ENCODE measurements at places on chromosomes 5 and 9. TPM values are rescaled to one million over a fixed set of nuclear protein-coding genes. Genes with fewer than 3 reads are reported as not detected.

PCDHB11 gene
- 8.1 TPM for total RNA-seq

DNA sequence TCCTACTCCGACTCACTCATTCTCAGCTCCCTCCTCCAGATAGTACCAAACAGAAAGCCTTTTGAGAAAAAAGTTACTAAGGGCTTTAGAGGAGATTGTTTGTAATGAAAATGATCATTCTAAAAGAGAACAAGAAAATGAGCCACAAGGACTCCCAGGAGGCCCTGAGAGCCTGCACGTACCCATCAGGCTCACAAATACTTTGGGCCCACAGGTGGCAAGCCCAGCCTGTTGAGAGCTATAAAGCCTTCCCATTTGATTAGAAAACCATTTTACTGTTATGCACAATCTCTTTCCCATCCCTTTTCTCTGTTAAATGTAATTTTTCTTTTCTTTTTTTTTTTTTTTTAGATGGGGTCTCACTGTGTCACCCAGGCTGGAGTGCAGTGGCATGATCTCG is 136.1 kb downstream of the LHFPL2 start:
- H3K4me1 ChIP-seq: no peaks in the 10 kb centered on the region
- no peak overlapping the region for H3K4me3 ChIP-seq
- DNase-seq: no peak
- no peak overlapping the region for H3K27ac ChIP-seq
- H3K27me3 ChIP-seq: no peaks in the 10 kb centered on the region

DNA sequence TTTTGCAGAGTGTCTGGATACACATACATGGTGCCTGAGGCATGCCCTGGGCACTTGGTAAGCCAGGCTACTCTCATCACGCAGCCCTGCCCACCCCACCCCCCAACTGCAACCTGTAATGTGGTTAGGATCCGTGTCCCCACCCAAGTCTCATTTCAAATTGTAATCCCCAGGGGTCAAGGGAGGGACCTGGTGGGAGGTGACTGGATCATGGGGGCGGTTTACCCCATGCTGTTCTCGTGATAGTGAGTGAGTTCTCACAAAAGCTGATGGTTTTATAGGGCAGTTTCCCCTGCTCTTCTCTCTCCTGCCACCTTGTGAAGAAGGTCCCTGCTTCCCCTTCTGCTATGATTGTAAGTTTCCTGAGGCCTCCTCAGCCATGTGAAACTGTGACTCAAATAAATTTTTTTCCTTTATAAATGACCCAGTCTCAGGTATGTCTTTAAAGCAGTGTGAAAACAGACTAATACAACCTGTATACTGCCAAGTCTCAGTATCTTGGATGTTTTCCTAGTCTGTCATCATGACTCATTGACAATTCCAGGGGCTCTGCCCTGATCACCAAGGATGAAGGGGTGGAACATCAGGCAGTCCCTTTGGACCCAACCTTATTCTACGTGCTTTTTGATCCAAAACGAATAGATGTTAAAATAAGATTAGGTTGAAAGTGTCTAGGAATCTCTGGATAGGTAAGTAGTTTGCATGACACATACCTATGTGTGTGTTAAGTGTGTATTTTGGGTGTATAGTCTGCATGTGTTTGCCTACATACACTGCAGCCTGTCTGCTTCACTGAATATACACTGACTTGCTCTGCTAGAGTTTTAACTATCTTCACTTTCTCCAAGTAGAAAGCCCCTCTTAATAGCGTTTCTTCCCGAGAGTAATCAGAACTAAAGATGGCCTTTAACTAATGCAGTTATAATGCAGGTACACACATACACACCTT is 293.8 kb downstream of the SLIT3 start:
- no peaks in the 10 kb centered on the region for H3K27me3 ChIP-seq
- no peak overlapping the region for H3K27ac ChIP-seq
- no peak for DNase-seq
- H3K4me1 ChIP-seq: no peaks in the 10 kb centered on the region
- H3K4me3 ChIP-seq: no peak overlapping the region
- no peaks in the 10 kb centered on the region for H3K36me3 ChIP-seq

DNA sequence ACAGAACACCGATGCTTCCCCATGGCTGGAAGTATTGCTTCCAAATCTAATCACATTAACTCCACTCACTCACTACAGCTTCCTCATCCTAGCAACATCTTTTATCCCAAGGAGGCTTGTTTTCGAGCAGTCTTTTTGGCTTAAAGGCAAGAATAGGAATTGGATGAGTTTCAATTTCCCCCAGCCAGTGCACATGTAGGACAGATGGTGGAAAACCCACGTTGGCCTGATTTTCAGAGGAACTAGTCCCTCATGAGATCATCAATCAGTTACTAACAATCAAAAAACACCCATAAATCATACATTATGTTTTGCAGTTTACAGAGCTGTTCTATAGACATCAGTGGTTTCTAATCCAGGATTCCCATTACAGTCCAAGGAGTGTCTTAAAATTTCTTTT is 48.5 kb upstream of the AGXT2 start:
- H3K27ac ChIP-seq: no peak overlapping the region
- H3K36me3 ChIP-seq: no peaks in the 10 kb centered on the region
- no peak overlapping the region for H3K4me3 ChIP-seq
- no peaks in the 10 kb centered on the region for H3K4me1 ChIP-seq
- H3K27me3 ChIP-seq: no peaks in the 10 kb centered on the region
- DNase-seq: no peak

DNA sequence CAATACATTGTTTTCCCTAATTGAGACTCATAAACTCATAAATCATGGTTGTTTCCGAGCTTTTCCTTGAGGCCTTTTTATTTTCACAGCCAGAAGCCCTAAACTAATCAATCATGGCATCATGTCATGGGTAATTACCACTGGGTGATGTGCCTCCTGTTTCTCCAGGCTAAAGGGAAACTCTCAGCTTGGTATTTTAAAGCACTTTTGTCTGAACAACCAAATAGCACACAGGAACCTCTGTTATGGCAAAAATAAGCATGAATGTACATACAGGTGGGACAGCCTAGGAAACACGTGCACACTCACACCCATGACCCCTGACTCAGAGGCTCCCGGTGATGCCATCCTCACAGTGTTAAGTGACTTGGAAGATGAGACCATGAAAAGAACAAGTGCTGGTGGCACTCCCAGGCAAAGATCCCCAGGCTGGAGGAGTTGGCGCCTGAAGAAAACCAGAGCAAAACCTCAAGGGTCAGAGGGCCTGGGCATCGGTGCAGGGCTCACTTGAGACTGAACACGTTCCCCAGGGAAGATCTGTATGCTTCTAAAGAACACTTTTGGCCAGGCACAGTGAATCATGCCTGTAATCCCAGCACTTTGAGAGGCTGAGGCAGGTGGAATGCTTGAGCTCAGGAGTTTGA is 154.3 kb downstream of the ROR2 start:
- no peaks in the 10 kb centered on the region for H3K27me3 ChIP-seq
- peak; percentile 15 for DNase-seq
- H3K27ac ChIP-seq: no peak overlapping the region
- H3K4me1 ChIP-seq: no peaks in the 10 kb centered on the region

PCDHGA2 gene
- 6.2 TPM for total RNA-seq

DNA sequence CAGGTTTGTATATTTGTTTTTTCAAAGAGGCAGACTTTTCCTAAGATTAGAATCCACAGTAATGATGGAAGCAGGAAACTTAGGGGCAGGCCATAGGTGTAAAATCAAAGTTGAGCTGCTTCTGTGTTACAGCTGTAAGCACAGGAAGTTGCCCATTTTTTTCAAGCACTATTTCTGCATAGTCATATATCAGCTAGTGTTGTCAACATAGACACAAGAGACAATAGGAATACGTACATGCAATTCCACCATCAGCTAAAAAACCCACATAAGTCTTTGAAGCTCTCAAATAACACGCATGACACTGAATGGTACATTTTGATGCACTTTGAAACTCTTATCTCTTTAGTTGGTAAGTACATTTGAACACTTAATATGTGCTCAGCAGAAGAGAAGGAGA is 20.2 kb upstream of the SMIM15 start:
- H3K36me3 ChIP-seq: no peaks in the 10 kb centered on the region
- no peak overlapping the region for H3K27ac ChIP-seq
- no peak overlapping the region for H3K4me3 ChIP-seq

GRCh38 chr9:105069696-105070095 is 141.7 kb upstream of the ABCA1 start:
- DNase-seq: no peak
- H3K36me3 ChIP-seq: no peaks in the 10 kb centered on the region
- no peak overlapping the region for H3K27ac ChIP-seq
- H3K27me3 ChIP-seq: no peaks in the 10 kb centered on the region
- H3K4me3 ChIP-seq: no peak overlapping the region
- H3K4me1 ChIP-seq: no peaks in the 10 kb centered on the region

GRCh38 chr9:131671133-131671520 is 68.7 kb downstream of the RAPGEF1 start:
- H3K27ac ChIP-seq: no peak overlapping the region
- no peak for DNase-seq

GRCh38 chr5:113689647-113690046 is 176.2 kb downstream of the YTHDC2 start:
- H3K4me1 ChIP-seq: no peaks in the 10 kb centered on the region
- H3K36me3 ChIP-seq: no peaks in the 10 kb centered on the region
- no peak overlapping the region for H3K27ac ChIP-seq
- DNase-seq: no peak

DNA sequence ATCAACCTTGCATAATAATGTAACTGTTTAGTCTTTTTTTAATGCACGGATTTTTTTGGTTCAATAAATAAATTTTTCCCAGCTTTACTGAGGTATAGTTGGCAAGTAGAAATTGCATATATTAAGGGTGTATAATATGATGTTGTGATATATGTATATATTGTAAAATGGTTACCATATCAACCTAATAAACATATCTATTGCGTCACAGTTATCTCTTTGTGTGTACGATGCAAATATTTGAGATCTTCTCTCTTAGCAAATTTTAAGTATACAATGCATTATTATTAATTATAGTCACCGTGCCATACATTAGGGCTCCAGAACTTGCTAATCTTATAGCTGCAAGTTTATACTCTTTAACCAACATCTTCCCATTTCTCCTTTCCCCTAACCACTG is 57.2 kb upstream of the TMEM161B start:
- H3K4me3 ChIP-seq: no peak overlapping the region
- H3K27ac ChIP-seq: no peak overlapping the region
- no peaks in the 10 kb centered on the region for H3K36me3 ChIP-seq
- H3K4me1 ChIP-seq: no peaks in the 10 kb centered on the region

GRCh38 chr9:120383611-120383998 is 196.4 kb downstream of the CDK5RAP2 start:
- H3K27me3 ChIP-seq: no peaks in the 10 kb centered on the region
- no peak overlapping the region for H3K27ac ChIP-seq
- H3K4me1 ChIP-seq: no peaks in the 10 kb centered on the region
- H3K4me3 ChIP-seq: no peak overlapping the region

DNA sequence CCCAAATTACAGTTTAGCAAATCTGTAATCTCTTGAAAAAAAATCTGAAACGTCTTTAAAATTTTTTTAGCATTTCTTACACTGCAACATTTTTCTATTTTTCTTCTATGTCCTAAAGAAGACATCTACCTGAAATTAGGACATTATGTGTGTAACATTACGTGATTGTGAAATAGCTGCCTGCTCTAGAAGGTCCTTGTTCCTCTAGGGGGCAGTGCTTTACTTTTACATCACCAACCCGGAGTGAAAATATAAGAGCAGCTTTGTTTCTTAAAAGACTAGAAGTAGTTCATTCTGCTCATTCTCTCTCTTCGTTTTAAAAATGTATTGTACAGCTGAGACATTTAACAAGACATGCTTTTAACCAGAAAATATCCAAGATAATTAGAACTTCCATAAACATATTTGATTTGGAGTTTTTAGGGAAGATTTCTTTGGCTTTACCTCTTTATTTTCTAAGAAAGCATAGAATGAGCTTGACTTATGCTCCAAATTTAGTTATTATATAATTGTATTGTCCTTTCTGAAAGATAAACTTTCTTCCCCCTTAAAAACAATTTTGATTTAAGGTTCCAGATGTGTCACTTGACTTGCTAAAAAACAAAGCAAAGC is 48.1 kb upstream of the RIOK2 start:
- DNase-seq: no peak
- no peaks in the 10 kb centered on the region for H3K4me1 ChIP-seq
- no peaks in the 10 kb centered on the region for H3K27me3 ChIP-seq
- H3K36me3 ChIP-seq: no peaks in the 10 kb centered on the region
- no peak overlapping the region for H3K4me3 ChIP-seq
- no peak overlapping the region for H3K27ac ChIP-seq

SSBP2 gene
- total RNA-seq: 92.0 TPM

- H3K4me3 ChIP-seq: no peak overlapping the region
- H3K27ac ChIP-seq: no peak overlapping the region
- DNase-seq: no peak
- H3K36me3 ChIP-seq: no peaks in the 10 kb centered on the region
Observed at GRCh38 chr9:128080206-128080605, 12.2 kb downstream of the SLC25A25 start.

F2RL1 gene
- 1.9 TPM for total RNA-seq

DNA sequence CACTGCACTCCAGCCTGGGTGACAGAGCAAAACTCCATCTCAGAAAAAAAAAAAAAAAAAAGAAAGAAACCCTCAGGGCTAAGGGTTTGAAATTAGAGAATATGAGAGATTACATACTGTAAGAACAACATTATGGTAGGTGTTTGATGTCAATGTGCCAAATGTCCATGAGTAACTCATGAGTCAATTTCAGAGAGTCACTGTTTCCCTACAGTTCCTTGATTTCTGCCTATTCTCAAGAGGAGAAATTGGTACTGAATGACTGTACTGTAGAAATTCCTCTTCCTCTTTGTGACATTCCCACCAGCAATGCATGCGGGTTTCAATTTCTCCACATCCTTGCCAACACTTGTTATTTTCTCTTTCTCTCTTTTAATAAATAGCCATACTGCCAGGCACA is 35.2 kb downstream of the MARVELD2 start:
- no peaks in the 10 kb centered on the region for H3K27me3 ChIP-seq
- H3K4me1 ChIP-seq: no peaks in the 10 kb centered on the region
- no peak overlapping the region for H3K4me3 ChIP-seq
- H3K36me3 ChIP-seq: no peaks in the 10 kb centered on the region
- no peak for DNase-seq

DNA sequence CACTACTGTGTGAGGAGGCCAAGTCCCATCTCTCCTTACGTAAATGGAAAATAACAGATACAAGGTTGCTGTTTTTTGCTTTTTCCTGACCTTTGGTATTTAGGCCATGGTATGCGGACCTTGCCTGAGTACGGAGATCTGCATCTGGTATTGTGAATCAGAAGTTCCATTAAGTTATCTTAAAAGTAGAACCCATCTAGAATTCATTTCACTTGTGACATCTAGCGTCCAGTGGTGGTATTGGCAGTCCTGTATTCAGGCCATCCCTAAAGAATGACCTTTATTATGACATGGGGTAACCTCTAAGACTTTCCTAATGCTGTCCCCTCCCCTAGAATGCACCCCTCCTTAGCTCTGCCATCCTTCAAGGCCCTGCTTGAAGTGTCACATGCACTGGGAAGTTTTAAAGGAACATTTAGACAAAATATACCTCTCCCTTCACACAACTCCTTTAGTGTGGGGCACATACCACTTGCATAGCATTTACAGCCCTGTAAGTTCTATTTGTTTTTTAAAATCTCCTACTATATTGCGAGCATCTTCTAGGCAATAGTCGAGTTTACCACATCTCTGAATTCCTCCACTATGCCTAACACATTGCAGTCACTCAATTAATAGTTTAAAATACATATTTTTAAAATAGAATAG is 1.9 kb upstream of the SPDL1 start:
- H3K27me3 ChIP-seq: no peaks in the 10 kb centered on the region
- H3K36me3 ChIP-seq: no peaks in the 10 kb centered on the region
- no peak for DNase-seq
- H3K4me3 ChIP-seq: no peak overlapping the region
- no peak overlapping the region for H3K27ac ChIP-seq

Measured in aorta (tissue), 5 donors.